ENCODE measurements at places on chromosomes 7 and 10. TPM values are rescaled to one million over a fixed set of nuclear protein-coding genes. Genes with fewer than 3 reads are reported as not detected.
A peak's percentile ranks its signal among the peaks of the same experiment; 100 is the strongest.

The NPC1L1 gene
- 21.2 TPM for total RNA-seq

The OR2AE1 gene
- not detected for total RNA-seq

The GBX1 gene
- total RNA-seq, result 2.1 TPM

The OIT3 gene
- 1.1 TPM for total RNA-seq

The ZNF488 gene
- 1.0 TPM for total RNA-seq

The IGF2BP3 gene
- 96.9 TPM for total RNA-seq

The PILRA gene
- total RNA-seq, result 3.9 TPM

The FAM25C gene
- not detected for total RNA-seq

- H3K4me3 ChIP-seq, result no peak overlapping the region
- H3K4me1 ChIP-seq, result peaks cover 5% of the 10 kb centered on the region
- peaks cover 3% of the 10 kb centered on the region for H3K27me3 ChIP-seq
- no peak for DNase-seq
Observed at GRCh38 chr10:132700156-132701098, 85.5 kb downstream of the NKX6-2 start.

DNA sequence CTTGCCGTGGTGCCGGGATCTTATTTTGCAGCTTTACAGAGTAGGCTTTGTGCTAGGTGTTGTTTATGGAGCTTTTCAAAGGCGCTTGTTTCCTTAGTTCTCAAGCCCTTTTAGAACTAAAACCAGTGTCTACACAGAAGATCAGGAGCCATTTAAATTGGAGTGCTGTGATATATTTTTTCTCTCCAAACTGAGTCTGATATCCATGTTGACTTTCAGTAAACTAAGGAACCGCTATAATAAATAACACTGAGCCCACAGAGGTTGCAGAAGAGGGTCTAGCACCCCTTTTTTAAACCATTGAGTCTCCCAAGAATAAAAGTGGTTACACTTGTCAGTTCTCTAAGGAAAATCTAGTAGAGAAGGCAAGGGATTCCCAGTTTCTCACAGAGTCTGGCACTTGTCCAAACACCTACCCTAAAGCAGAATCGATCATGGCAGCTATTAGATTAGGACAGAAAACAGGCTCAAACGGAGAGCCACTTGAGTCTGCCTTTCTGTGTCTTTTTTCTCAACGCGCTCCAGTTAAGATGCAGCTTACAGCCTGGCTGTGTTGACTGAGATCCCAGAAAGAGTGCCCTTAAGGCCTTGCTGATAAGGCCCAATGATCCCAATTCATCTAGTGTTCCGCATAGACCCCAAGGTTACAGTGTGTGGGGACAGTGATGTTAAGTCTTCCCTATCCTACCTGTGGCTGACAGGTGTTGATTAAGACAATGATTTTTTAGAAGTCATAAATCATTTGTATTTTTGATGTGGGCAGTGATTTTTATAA is 804 bp downstream of the TMEM106B start:
- peak overlapping the region; percentile 84 for H3K4me3 ChIP-seq
- peaks cover 18% of the 10 kb centered on the region for H3K27me3 ChIP-seq
- H3K27ac ChIP-seq, result peak overlapping the region; percentile 97
- peaks cover 8% of the 10 kb centered on the region for H3K36me3 ChIP-seq
- H3K4me1 ChIP-seq, result peaks cover 18% of the 10 kb centered on the region
- no peak for DNase-seq

- DNase-seq, result no peak
- H3K4me3 ChIP-seq, result no peak overlapping the region
- H3K36me3 ChIP-seq, result no peaks in the 10 kb centered on the region
- H3K27me3 ChIP-seq, result no peaks in the 10 kb centered on the region
- no peak overlapping the region for H3K27ac ChIP-seq
Observed at GRCh38 chr7:2639695-2640481, 8.1 kb downstream of the TTYH3 start.

- peaks cover 8% of the 10 kb centered on the region for H3K4me1 ChIP-seq
- H3K4me3 ChIP-seq, result peak overlapping the region; percentile 79
- DNase-seq, result no peak
Observed at GRCh38 chr10:38094927-38095574, 914 bp downstream of the ZNF37A start.

DNA sequence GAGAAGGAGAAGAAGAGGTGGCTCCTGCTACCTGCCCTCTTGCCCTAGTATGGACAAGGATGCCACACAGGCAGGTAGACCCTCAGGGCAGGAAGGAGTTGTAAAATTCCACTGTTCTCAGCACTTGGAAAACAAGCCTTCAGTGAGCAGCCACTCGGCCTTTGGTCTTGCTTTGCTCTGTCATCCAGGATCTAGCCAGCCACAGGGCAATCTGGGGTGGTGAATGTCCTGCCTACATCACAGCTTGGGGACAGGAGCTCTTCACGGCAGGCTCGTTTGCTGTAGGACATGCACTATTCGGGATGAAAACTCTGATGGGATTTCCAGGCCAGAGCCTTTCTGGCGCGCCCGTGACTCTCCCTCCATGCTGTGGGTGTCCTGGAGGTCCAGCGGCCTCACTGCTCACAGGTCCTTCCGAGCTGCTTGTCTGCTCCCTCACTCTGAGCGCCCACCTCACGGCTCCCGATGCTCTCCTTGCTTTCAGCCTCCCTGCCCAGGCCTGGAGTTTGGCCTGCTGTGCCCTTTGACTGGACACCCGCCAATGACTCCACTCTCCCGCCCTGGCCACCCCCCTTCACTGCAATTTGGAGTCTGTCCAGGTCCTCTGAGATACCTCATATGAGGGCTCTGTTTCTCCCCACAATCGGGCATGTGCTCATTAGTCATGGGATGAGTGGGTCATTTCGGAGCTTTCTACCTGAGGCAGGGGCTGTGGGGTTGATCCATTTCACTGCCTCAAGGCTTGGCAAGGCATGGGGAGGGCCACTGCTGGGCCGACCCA is 227.2 kb upstream of the GRB10 start:
- no peak overlapping the region for H3K27ac ChIP-seq
- H3K4me1 ChIP-seq, result no peaks in the 10 kb centered on the region
- H3K27me3 ChIP-seq, result peaks cover 30% of the 10 kb centered on the region
- no peaks in the 10 kb centered on the region for H3K36me3 ChIP-seq
- no peak for DNase-seq

DNA sequence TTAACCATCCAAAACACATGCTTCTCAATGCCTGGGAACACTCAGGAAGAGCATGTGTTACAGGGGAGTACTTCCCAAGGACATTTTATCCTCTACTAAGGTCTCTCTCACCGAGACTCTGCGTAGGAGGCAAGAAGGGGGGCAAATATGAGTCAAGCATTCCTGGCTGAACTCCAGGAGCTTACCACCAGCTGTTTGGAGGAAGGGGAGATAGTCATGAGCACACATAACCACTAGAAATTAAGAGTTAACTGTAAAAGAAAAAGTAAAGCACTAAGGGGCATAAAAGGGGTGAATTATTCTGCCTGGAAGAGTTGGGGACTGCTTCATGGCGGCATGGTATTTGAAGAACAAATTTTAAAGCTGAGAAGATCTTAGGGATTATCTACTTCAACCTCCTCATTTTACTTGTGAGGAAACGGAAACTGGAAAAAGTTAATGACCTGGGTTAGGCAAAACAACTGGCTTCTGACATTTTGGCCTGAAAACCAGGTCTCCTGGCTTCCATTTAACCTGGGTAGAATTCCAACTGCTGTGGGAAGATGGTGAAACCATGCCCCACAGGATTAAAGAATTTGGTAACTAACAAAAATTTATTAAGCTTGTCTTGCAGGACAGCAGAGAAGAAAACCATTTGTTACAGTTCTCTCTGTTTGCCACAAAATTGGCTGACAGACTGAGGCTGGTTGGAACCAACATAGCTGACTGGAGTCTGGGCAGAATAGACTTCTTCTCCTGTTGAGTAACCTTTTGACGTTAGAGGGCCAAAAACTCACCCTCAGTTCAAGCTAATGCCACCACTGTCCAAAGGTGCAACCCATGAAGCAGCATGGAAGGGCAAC is 85.5 kb downstream of the SLC25A13 start:
- H3K36me3 ChIP-seq, result peaks cover 7% of the 10 kb centered on the region
- no peak overlapping the region for H3K4me3 ChIP-seq
- no peak for DNase-seq
- no peak overlapping the region for H3K27ac ChIP-seq

DNA sequence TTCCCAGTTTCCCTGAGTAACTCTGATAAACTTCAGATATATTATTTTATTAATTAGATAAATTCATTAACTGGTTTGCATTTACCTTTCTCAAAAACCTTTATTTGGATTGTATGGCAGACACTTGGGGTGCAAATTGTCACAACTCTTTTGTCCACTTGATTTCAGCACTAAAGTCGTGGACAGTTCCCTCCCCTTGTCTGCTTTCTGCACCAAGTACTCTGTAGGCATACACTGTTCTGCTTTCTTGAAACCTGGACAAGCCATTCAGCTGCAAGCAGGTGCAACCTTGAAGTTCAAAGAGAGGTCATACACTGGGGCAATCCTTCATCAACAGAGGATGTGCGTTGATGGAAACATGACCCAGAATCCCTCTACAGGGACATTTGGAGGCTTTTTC is 162.9 kb downstream of the ARL5B start:
- H3K27ac ChIP-seq, result no peak overlapping the region
- DNase-seq, result peak; percentile 19
- no peak overlapping the region for H3K4me3 ChIP-seq
- no peaks in the 10 kb centered on the region for H3K27me3 ChIP-seq
- H3K4me1 ChIP-seq, result no peaks in the 10 kb centered on the region

GRCh38 chr7:139451638-139452037 is 31.8 kb downstream of the KLRG2 start:
- H3K27me3 ChIP-seq, result no peaks in the 10 kb centered on the region
- H3K27ac ChIP-seq, result no peak overlapping the region
- H3K36me3 ChIP-seq, result no peaks in the 10 kb centered on the region
- no peaks in the 10 kb centered on the region for H3K4me1 ChIP-seq
- DNase-seq, result no peak

GRCh38 chr7:84021292-84021908 is 173.2 kb downstream of the SEMA3A start:
- H3K27me3 ChIP-seq, result no peaks in the 10 kb centered on the region
- H3K27ac ChIP-seq, result no peak overlapping the region
- H3K4me1 ChIP-seq, result peaks cover 15% of the 10 kb centered on the region
- H3K36me3 ChIP-seq, result no peaks in the 10 kb centered on the region

DNA sequence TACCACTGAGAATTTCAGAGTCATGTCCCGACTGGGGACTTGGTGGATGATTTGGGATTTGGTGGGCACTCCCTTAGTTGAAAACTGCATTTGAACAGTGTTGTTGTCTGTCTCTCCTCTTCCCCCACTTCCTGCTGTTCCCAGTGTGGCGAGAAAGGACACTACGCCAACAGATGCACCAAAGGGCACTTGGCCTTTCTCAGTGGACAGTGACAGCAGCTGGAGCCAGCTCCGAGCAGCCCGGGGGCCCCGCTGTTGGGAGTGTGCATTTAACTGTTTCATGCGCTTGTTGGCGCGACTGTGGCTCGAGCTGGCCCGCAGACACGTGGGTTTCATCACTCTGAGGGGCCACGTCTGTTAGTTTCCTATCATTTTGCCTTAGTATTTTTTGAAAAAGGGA is 9.7 kb downstream of the ATP5MF start:
- H3K36me3 ChIP-seq, result peaks cover 16% of the 10 kb centered on the region
- H3K4me3 ChIP-seq, result no peak overlapping the region
- H3K27ac ChIP-seq, result peak overlapping the region; percentile 73
- no peaks in the 10 kb centered on the region for H3K27me3 ChIP-seq

GRCh38 chr10:123417414-123417813 is 248.7 kb upstream of the GPR26 start:
- no peaks in the 10 kb centered on the region for H3K27me3 ChIP-seq
- no peak overlapping the region for H3K4me3 ChIP-seq
- peaks cover 2% of the 10 kb centered on the region for H3K4me1 ChIP-seq
- no peak for DNase-seq
- no peak overlapping the region for H3K27ac ChIP-seq

- peaks cover 11% of the 10 kb centered on the region for H3K4me1 ChIP-seq
Observed at GRCh38 chr10:132677096-132677472, 108.9 kb downstream of the NKX6-2 start.

DNA sequence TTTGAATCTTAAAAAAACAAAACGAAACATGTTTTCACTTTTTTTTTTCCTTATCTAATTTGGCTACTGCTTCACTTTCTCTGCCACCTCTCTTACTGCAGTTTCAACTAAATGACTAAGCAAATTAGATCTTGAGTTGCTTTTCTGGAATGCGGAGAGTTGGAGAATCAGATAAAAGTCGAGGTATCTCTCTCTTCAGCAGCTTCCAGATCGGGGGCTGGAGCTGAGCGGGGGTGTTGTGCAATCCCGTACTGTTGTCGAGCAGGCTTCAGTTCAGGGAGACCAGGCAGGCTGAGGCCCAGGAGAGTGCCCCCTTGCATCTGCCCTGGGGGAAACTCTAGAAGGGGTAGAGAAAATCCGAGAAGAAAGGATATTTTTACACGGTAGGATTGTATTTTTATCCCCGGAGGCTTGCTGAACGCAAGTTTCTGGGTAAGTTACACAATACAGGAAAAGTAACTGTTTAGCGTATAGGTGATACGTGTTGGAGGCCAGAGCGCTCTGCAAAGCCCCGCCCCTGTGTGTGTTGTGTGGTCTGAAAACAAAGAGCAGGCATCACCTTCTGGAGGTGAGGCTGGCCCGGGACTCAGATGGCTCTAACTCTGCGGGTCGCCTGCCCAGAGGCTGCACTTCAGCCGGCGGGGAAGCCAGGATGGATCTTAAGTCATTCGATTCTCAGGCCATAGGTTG is 116.6 kb downstream of the KLF6 start:
- no peaks in the 10 kb centered on the region for H3K36me3 ChIP-seq
- peak overlapping the region; percentile 88 for H3K27ac ChIP-seq
- peak overlapping the region; percentile 37 for H3K4me3 ChIP-seq
- no peak for DNase-seq

- peaks cover 18% of the 10 kb centered on the region for H3K36me3 ChIP-seq
- peaks cover 26% of the 10 kb centered on the region for H3K4me1 ChIP-seq
- no peak for DNase-seq
Observed at GRCh38 chr7:157141525-157142060, 2.9 kb downstream of the UBE3C start.

DNA sequence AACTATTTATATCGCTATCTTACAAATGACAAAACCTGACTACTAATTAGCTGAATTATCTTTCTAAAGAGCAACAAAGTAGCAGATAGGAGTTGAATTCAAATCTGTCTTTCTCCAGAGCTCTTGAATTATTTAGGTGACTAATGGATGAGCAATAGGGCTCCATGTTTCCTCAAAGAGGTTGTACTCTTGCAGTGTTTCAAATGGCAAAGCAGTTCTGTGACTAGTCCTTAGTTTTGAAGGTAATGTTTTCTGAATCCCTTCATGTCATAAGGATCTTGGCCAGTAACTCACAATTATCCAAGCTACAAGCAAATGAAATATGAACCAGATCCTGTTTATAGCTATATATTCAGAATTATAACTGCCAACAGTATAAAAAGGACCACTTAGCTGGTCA is 999.7 kb downstream of the NRG3 start:
- DNase-seq, result no peak
- no peaks in the 10 kb centered on the region for H3K36me3 ChIP-seq
- H3K27ac ChIP-seq, result no peak overlapping the region
- no peak overlapping the region for H3K4me3 ChIP-seq
- no peaks in the 10 kb centered on the region for H3K27me3 ChIP-seq

- H3K27me3 ChIP-seq, result no peaks in the 10 kb centered on the region
- H3K36me3 ChIP-seq, result no peaks in the 10 kb centered on the region
- H3K4me3 ChIP-seq, result no peak overlapping the region
- peaks cover 13% of the 10 kb centered on the region for H3K4me1 ChIP-seq
Observed at GRCh38 chr10:61608255-61609033, 54.3 kb upstream of the CABCOCO1 start.

- no peaks in the 10 kb centered on the region for H3K36me3 ChIP-seq
- no peaks in the 10 kb centered on the region for H3K27me3 ChIP-seq
- DNase-seq, result no peak
- H3K4me1 ChIP-seq, result peaks cover 11% of the 10 kb centered on the region
- no peak overlapping the region for H3K27ac ChIP-seq
- H3K4me3 ChIP-seq, result no peak overlapping the region
Observed at GRCh38 chr10:88270871-88271713, 312.0 kb downstream of the RNLS start.

GRCh38 chr7:112497481-112497880 is 16.7 kb downstream of the LSMEM1 start:
- H3K36me3 ChIP-seq, result no peaks in the 10 kb centered on the region
- no peak overlapping the region for H3K27ac ChIP-seq
- H3K4me3 ChIP-seq, result no peak overlapping the region
